ENCODE measurements at places on chromosomes 6 and 20.

GRCh38 chr20:51750770-51751388, 17.3 kb downstream of the ATP9A start:
- no peak for DNase-seq

DNA sequence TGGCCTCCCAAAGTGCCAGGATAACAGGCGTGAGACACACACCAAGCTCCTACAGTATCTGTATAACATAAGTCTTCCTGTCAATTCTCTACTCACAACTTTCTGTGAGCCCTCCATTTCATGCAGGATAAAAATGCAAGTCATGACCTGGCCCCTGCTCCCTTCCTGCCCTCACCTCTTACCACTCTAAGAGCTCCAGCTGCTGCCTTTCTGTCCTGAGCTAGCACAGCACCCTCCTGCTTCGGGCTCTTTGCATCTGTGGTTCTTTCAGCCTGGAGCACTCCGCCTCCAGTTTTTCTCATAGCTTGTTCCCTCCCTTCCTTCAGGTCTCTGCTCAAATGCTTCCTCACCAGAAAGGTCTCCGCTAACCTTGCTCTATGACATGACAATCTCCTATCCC, 23.7 kb upstream of the TRPC4AP start:
- no peak for DNase-seq

DNA sequence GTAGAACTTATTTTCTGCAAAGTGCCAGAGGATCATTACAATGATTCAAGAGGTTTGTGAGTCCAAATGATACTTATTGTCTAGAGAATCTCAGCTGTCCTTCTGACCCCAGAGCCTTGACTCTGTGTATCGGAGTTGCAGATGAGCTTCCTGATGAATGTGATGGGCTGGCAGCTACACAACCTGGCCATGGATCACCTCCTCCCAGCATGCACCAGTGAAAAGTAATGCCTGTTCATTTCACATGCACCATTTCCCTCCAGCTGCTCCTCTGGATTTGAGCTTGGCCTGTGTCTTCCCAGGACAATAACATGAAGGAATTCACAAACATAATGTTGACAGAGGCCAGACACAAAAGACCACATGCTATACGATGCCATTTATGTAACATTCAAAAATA, 30.0 kb downstream of the SNHG17 start:
- DNase-seq = no peak

GRCh38 chr6:167734662-167735083, 92.0 kb upstream of the AFDN start:
- DNase-seq = no peak

DNA sequence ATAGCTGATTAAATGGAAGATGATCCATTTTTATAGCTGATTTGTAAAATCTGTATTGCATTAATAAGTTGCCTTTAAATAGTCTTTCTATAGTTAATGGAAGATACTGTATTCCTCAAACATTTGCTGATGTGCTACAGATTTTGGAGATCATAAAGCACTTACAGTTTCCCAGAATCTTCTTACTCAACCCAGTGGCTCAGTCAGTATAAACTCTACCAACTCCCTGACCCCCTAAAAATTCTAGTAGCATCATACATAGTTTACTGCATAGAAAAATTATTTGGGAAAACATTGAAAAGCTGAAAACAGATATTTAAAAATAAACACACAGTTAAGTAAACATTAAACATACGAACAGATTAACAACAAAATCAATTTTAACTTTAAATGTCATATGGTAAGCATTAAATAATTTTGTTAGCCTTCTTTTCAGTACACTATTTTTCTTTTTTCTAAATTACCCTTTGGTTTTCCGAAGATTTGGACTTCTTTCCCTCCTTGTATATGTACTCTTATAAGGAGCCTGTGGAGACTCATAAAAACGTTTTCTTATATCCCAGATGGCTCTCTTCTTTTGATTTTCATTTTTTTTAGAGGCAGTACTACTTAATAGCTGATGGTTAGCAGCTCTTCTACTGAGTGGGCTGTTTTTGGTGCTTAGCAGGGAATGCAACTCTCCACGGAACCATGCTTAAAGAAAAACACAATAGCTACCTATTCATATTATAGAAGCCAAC, 62.7 kb upstream of the BMP5 start:
- DNase-seq = no peak

GRCh38 chr20:51752343-51752951, 15.7 kb downstream of the ATP9A start:
- no peak for DNase-seq

DNA sequence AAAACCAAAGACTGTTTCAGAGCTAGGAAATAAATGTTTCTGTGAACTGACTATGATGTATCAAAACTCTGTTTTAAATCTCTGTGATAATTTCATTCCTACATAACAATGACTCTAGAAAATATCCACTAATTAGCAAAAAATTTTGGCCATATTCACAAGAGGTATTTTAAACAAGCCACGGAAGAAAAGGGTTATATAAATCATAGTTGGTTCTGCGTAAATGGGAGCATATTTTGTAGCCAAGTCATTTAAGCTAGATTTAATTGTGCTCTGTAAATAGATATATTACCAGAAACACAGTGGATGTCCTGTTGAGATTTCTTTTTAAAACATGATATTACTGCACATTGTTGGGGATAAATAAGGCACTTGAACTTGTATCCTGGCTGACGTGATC, 416.5 kb upstream of the PLCB4 start:
- no peak for DNase-seq

DNA sequence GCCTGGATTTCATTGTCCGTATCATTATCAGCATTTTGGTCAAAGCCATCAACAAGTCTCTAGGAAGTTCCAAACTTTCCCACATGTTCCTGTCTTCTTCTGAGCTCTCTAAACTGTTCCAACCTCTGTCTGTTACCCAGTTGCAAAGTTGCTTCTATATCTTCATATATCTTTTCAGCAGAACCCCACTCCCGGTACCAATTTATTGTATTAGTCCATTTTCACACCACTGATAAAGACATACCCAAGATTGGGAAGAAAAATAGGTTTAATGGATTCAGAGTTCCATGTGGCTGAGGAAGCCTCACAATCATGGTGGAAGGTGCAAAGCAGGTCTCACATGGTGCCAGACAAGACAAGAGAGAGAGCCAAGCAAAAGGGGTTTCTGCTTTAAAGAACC, 293.2 kb downstream of the EPM2A start:
- no peak for DNase-seq

DNA sequence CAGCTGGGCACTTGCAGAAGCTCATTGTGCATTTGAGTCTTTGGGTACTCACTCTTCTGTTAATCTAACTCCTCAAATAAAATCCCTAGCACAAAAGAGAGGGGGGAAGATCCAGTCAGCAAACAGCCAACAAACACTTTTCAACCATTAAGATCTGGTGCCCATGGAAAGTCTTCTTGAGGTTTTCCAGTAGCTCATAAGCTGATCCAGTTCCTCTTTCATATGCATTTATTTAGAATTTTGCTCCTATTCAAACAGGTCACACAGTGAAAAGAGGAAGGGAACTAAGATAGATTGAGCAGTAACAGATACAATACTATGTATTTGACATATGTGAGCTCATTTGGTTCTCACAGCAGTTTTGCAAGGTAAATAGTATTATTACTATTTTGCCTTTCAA, 38.6 kb downstream of the HLA-DPB1 start:
- no peak for DNase-seq

GRCh38 chr6:51049288-51049982, 230.8 kb downstream of the TFAP2B start:
- DNase-seq = no peak

- no peak for DNase-seq
These were observed 56.9 kb upstream of the CTNNBL1 start for GRCh38 chr20:37636977-37637376.

GRCh38 chr6:39342692-39343395, 20.3 kb upstream of the KCNK16 start:
- DNase-seq = no peak

DNA sequence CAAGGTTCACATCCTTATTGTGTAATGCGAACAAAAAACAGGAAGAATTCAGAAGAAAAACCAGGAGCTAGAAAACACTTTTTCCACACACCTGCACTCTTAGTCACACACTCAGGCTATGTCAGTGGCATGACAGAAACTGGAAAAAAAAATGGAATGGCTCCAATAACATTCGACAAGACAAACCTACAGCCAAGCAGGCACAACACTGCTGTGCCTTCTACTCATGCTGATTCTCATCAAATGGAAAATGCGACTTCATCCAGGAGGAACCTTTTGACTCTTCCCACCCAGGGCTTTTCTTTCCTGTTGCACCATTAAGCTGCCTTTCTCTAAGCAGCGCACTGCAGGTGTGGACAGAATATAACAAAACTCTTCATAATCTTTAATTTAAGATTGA, 163.2 kb upstream of the BTBD3 start:
- DNase-seq = no peak

DNA sequence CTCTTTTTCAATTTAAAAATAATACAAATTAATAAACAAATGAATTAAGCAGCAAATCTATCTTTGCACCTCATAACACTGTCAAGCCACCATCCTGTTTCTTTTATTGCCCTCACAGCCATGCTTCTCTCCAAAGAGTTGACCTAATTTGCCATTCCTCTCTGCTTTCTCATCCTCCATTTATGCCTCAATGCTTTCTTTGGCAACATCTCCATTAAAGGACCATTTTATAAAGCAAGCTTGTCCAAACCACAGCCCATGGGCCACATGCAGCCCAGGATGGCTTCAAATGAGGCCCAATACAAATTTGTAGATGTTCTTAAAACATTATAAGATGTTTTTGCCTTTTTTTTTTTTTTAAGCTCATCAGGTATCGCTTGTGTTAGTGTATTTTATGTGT, 26.4 kb upstream of the MEI4 start:
- no peak for DNase-seq

- DNase-seq = no peak
These were observed 82.4 kb downstream of the RTN4IP1 start for GRCh38 chr6:106546691-106547414.

All from NCI-H526 treated with DMSO at 0.1 percent for 48 hours (cell line).